CD4-positive, alpha-beta T cell treated with Interleukin-15 for 4 hours (primary cell): ENCODE measurements at places on chromosomes 7 and 10.

GRCh38 chr7:127822822-127823508 lies 171.0 kb downstream of the SND1 start:
- no peak for DNase-seq

- DNase-seq, result no peak
Observed at GRCh38 chr7:80135309-80136104, 876 bp downstream of the GNAI1 start.

DNA sequence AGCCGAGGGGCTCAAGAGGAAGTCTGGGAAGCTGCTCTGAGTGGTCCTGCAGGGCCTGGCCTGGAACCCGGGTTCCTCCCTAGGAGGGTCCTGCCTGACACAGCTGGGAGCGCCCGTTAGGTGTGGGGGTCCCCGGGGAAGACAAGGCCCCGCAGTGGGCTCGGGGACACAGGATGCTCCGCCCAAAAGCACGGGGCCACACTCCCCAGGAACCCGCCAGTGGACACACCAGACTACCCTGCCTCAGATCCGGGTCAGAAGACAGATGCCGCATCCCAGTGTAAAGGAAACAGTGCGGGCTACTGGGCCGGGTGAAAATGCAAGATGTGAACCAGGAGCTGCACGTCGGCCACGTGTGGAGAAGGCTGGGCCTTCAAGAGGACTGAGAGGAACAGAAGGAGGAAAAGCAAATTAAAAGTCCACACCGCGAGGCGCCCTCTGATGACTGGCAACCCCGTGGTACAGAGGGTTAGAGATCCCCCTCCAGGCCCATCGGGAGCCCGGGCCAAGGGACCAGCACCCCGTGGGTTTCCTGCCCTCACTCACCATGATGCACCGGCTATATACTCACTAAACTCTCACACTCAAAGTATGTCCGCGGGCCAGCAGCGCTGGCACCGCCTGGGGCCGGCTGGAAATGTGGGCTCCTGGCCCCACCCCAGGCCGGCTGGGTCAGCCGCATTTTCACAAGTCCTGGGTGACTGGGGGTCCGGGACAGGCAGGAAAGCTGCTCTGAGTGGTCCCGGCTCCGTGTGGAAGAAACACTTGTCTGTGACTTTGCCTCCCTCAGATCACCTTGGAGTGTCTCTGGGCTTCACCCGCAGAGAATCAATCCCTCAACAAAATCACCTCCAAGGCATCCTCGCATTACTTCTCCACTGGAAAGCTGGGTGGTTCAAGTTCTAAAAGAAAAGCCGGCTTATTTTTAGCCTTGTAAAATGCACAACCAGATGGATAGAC lies 6.1 kb downstream of the STK32C start:
- no peak for DNase-seq

GRCh38 chr7:106064316-106064715 lies 47.8 kb downstream of the SYPL1 start:
- DNase-seq, result no peak

DNA sequence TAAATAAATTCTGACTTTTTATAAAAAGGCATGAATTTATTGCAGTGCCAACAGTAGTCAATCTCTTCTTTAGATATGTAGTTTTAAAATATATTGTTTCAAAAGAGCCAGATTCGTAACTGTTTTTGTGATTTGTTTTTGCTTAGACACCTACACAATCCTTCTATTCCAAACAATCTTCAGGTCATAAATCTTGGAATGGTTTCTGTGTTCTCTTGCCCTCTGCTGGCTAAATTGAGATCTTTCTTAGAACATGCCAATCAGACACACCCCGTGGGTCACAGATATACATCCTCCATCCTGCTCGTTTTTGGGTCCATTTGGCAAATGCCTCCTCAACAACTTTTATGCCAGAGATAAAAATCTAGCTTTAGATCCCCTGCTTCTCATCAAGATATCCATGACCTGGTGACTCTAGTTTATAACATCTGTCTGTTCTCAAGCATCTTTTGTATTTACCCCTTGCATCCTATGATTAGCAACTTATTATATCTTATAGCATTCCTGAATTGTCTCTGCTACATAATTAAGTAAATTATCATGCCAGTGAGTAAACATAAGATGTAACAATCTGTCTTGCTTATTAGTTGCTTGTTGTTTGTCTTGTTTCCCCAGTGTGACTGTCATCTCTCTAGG lies 35.3 kb upstream of the IFRD1 start:
- peak; percentile 26 for DNase-seq

DNA sequence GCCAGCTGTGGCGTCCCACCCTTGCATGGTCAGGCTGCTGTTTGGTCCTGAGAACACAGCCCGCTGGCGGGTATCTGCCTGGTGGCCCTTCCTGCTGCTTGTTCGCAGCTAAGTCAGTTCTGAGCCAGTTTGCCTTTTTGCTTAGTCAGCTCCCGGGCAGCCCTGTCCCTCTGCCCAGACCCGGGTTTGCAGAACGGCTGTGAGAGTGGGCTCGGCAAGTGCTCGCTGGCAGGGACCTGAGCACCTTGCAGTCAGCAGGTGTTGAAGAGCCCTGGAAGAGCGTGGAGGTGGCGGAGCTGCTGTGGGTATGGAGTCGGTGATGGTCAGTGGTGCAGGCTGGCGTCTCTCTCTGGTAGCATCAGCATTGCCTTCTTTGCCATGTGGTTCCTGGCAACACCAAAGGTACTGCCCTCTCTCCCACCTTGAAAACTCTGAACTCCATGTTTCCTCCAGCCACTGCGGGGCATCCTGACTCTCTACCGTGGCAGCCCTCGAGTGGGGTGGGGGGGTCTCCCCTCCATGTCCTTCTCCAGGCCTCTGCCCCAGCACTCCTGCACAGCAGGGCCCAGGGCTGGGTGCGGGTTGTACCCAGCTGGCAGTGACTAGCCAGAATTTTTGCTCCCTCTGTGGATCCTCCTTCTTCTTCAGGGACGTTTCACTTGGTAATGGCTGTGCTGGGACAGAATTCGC lies 4.6 kb downstream of the INPP5A start:
- DNase-seq, result no peak

- no peak for DNase-seq
Observed at GRCh38 chr7:107847168-107847835, 43.7 kb upstream of the DLD start.

DNA sequence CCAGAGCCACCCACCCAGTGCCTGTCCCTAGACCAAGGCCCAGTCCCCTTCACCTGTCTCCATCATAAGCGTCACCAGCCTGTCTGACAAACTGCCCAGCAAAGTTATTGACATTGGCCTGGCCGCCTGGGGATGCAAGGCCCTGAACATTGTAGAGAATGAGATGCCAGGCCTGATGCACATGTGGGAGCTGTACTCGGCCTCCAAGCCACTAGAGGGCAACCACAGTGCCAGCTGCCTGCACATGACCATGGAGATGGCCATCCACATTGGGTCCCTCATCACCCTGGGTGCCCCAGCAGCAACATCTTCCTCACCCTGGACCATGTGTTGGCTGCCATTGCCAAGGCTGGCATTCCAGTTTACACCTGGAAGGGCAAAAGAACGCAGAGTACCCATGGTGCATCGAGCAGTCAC lies 63.7 kb upstream of the ANTXRL start:
- DNase-seq, result no peak

DNA sequence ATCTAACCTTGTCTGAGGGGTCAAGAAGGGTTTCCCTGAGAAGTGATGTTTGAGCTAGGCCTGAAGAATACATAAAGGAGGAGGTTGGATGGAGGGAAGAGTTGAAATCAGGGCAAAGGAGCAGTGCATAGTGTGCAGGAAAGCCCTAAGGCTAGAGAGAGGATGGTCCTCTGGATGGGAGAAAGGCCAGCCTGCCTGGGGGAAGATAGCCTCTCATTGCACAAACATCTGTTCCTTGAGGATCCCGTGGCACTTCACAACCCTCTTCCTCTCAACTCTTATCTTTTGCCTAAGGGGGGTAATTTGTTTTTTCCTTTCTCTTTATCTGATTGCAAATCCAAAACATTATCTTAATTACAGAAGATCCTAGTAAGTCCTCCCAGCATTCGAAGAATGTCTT lies 35.7 kb downstream of the STAMBPL1 start:
- DNase-seq, result no peak

DNA sequence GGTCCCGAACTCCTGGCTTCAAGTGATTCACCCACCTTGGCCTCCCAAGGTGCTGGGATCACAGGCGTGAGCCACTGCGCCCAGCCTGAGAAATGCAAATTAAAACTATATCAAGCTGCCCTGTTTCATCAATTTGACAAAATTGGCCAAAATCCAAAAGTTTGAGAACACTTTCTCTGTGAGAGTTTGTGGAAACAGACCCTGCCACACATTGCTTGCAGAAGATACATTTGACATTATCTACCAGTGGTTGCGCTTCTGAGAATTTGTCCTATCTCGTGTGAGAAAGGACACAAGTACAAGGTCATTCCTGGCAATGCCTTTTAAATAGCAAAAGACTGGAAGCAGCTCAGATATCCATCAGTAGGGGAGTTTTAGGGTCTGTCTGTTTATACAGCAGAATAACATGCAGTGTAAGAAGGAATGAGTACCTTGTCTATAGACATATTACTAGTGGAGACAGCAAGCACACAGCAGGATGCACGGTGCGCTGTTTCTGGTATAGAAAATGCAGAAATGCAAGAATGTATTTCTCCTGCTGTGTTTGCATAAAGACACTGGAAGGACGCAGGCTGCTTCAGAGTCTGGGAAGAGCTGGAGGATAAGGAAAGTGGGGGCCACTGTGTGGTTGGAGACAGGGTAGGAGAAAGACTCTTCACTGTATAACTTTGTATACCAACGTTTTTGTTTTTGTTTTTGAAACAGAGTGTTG lies 4.3 kb downstream of the LHPP start:
- no peak for DNase-seq

DNA sequence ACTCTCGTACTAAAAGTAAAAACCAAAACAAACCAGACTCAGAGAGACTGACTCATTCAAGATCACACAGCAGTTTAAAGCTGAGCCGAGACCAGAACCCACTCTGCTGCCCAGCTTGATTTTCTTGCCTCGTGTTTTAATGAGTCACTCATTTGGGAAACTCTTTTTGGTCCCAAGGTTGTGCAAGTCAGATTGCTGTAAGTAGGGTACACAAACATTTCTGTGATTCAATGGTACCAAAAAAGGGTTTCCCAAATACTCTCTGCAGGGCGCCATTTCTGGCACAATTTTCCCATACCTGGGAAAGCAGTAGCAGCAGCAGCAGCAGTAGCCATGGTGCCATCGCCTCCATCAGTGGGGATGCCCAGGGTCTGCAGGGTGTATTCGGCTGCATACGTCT lies 69.9 kb downstream of the ASAH2B start:
- DNase-seq, result no peak

GRCh38 chr10:47178537-47179290 lies 121.3 kb upstream of the GDF10 start:
- no peak for DNase-seq

GRCh38 chr10:93060887-93061593 lies 442 bp downstream of the CYP26C1 start:
- no peak for DNase-seq

DNA sequence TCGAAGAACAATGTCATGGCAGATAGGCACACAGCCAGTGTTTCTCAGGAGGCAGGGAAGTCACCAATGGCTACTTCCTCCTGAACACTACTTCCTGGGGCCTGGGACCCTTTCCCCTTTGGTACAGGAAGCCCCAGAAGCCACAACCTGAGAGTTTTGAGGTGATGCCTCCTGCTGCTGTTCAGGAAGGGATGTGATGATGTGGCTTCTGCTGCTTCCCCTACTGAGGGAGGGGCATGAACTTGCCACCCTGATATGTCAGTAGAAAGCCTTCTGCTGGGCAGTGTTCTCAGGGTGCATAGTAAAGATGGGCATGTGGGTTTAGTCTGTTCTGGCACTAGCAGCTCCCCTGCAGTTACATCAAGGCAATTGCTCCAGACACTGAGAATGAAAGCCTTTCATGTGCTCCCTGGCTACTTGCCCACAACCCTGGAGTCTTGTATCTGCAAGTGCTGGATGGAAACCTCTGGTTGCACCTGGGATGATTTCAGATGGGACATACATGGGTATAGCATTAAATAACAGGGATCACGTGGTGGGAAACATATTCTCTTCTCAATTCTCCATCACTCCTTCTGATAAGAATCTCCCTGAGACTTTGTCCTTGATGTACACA lies 69.3 kb downstream of the ADRA2A start:
- DNase-seq, result no peak

DNA sequence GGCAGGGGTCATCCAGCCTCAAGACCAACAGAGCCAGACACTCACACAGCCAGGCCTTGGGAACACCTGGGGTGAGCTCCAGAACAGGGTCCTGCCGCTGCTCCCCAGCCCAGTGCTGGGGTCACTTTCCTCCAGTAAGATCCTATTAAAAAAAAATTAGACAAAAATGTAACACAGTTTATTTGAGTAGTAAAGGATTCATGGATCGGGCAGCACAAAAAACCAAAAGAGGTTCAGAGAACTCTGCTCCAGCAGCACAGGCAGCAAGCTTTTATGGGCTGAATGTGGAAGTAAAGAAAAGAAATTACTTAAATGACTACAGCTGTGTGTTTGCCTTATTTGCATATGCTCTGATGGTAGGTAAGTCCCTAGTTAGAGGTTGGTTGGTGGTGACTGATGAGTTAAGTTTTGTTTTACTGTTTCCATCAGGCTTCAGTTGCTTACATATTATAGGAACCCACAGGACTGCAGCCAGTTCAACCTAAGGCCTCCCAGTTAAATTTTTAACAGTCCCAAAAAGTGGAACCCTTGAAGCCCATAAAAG lies 80.5 kb upstream of the FGFR2 start:
- no peak for DNase-seq

DNA sequence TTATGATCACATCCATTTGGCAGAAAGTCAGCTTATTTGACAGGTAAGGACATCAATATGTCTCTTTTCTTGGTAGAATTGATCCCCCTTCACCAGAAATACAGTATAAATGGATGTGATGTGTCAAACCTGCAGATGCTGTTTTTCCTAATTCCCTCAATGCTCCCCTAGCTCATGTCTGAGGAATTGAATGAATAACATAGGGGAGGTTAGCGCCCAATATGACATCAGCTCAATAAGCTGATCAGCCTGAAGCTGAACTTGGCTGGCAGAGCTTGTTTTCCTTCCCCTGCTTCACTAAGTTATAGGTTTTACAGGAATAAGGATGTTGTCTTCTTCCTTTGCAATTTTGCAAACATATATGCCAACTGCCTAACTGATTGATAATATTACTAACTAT lies 132.5 kb downstream of the REEP3 start:
- DNase-seq, result no peak

- peak; percentile 47 for DNase-seq
Observed at GRCh38 chr7:104231054-104232046, 23.5 kb upstream of the ORC5 start.

DNA sequence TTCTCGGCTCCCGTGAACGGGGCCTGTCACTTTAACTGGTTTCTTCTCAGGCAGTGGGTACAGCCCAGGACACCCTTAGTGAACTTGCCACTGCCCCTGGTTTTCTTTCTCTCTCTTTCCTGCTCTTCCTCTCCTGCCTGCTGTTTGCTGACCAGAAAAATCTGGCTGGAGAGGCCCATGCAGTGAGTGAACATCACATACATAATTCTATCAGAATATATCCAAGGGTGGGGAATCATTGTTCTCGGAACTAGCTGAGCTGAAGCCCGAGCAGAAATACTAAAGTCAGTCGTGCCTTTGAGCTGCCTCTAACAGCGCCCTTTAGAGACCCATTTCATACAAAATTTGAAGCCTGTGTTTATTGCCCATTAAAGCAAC lies 501.5 kb upstream of the GALNT17 start:
- DNase-seq, result no peak

GRCh38 chr10:61941202-61941681 lies 39.7 kb downstream of the ARID5B start:
- no peak for DNase-seq

GRCh38 chr7:104156842-104157277 lies 51.0 kb downstream of the ORC5 start:
- no peak for DNase-seq

GRCh38 chr7:156656598-156656997 lies 16.0 kb downstream of the RNF32 start:
- no peak for DNase-seq

- peak; percentile 74 for DNase-seq
Observed at GRCh38 chr7:99312316-99313203, 13.1 kb upstream of the ARPC1A start.
